ENCODE measurements at places on chromosomes 16 and 17. TPM values are rescaled to one million over a fixed set of nuclear protein-coding genes. Genes with fewer than 3 reads are reported as not detected.

The PPP1R27 gene
- not detected for total RNA-seq

The FBXL19 gene
- total RNA-seq, result 29.2 TPM

The CSF3 gene
- total RNA-seq, result not detected

The C17orf107 gene
- 0.98 TPM for total RNA-seq

The SOX8 gene
- total RNA-seq, result 0.16 TPM

The GP2 gene
- not detected for total RNA-seq

The HES7 gene
- total RNA-seq, result 1.2 TPM

The IGFBP4 gene
- total RNA-seq, result 3.4 TPM

Measured in activated CD8-positive, alpha-beta memory T cell treated with anti-CD3 and anti-CD28 coated beads, Interleukin-2, amount 10 ng/mL, durations not matched to agents 7 days and 5 days (primary cell).